Activated T-helper 17 cell treated with anti-CD3 and anti-CD28 coated beads, Interleukin-2, amount 50 U/mL, for 72 hours (primary cell): ENCODE measurements at places on chromosomes 11 and 22.

- ATAC-seq, result no peak
These were observed 279.4 kb upstream of the PDGFD start for GRCh38 chr11:104443387-104443786.

DNA sequence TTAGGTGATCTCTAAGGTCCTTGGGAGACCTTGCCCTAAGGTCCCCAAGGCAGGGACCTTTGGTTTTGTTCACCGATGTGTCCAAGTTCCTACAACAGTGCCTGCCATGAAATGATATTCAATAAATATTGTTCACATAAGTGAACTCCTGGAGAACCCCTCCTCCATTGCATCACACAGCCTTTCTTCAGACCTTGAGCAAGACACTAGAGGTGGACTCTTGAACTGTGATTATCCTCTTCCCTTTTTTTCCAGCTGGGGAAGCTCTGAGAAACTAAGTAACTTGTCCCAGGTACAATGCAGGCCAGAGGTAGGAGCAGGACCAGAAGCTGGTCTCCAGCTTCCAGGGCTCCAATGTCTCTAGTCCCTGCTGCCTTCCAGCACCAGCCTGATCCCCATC lies 76.6 kb upstream of the LMO1 start:
- ATAC-seq, result no peak

DNA sequence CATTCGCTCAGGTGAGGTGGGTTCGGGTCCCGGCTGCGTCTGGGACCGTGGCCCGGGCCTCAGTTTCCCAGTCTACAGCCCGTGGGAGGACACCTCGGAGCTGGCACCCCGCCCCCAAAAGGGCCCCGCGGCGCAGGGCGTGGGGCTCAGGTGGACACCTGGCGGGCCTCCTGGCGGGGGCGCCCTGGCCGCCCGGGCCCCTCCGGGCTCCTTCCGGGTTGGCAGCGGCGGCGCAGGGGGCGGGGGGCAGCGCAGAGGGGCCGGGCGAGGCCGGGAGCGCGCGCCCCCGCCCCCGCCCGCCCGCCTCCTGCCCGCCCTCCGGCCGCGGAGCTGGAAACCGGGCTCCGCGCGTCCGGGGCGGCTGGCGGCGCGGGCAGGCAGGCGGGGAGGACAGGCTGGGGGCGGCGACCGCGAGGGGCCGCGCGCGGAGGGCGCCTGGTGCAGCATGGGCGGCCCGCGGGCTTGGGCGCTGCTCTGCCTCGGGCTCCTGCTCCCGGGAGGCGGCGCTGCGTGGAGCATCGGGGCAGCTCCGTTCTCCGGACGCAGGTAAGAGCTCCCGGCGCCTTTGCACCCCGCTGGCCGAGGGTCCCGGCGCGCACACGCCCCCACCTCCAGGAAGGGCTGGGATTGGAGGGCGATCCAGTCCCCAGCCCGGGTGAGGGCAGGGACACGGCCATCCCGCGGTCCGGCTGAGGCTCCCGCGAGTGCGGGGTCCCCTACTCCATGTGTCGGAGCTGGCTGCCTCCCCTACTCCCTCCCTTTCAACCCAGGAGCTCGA lies at the start of gene EMID1:
TSS of gene EMID1 (plus strand) at position 303 of the 778 bp plus-strand sequence. CDS start at position 446, 143 bp downstream.
- ATAC-seq, result no peak

DNA sequence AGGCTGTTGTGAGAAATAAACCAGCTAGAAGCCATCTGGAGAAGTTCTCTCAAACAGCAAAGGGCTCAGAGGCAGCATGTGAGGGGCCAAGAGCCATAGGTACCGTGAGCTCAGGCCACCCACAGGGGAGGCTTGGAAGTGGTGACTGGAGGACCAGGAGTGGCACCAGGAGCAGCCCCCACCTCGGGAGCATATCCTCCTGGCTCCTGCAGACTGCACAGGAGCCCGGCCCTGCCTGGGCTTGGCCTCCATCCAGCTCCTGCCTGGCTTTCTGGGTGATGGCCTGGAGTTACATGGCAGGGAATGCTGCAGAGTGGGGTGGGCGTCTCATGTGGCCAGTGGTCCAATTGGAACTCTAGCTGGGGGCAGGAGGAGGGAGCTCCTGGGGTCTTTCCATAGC lies 4.2 kb upstream of the MPPED1 start:
- no peak for ATAC-seq

GRCh38 chr11:30938810-30939209 lies 352.7 kb upstream of the MPPED2 start:
- no peak for ATAC-seq

DNA sequence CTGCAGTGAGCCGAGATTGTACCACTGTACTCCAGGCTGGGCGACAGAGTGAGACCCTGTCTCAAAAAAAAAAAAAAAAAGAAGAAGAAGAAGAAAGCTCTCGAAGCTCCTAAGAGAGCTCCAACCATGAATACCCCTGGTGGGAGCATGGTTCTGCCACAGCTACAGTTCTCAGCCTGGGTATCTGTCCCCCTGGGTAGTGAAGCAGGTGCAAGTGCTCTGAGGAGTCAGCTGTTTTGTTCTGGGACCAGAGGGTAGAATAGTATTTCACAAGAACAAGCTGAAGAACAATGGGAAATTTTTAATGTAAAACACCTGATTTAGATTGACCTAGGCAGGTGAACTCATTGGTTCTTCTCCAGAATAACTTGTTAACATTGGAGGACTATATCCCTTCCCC lies 4.3 kb upstream of the HYOU1 start:
- ATAC-seq, result no peak

DNA sequence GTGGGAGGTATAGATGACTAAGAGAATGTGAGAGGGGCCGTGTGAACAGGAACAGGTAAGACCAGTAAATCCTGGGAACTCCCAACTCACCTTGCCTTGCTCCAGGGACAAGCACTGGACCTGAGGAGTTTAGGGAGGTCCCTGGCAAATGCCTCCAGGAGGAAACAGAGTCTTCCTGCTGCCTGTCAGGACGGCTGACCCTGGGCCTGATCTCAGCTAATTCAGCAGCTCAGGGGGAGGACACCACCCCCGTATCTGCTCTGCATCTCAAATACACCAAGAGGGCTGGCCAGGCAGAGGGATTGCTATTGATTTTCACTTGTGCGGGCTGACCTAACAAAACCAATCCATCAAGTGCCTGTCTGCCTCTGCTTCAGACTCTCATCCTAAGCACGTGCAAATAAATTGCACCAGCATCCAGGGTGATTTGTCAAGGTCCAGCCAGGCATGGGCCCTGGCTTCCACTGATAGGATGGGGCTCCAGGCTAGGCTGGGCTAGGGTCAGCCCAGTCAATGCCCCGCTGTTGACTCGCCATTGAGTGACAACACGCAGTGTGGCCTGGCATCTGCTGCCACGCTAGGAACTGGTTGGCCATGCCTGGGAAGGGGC lies 20.3 kb downstream of the UQCR10 start:
- no peak for ATAC-seq

DNA sequence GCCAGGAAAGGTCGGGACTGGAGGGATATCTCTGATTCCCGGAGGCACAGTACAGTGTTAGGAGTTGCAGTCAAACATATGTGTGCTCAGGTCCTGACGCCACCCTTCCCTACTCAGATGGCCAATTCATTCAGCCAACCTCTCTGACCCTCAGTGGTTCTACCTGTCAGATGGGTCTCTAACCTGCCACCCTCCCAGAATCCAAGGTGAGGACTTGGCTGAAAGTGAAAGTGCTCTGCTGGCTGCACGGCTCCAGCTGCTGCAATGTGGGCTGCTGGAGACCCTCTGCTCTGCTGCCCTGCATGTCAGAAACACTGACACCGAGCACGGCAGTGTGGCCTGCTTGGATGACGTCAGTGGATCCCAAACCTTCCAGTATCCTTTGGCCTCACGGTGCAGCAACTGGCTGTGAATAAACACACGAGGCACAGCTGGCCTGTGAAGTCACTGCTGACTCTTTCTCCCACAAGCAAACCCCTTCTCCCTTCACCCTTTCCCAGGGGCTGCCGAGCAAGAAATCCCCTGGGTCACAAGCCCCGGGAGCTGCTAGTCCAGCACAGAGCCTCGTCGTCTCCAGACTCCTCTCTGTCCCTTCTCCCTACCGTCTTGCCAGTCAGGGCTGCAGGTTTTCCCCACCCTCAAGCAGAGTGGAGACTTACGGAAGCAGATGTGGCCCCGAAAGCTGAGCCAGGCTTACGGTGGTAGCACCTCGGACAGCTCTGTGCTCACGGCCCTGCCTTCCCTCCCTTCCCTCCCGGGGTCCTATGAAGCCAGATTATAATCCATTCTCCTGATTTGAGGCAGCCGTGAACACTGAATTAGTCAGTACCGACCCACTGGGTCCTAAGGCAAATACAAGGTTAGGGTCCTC lies 24.3 kb downstream of the KIAA0930 start:
- no peak for ATAC-seq

DNA sequence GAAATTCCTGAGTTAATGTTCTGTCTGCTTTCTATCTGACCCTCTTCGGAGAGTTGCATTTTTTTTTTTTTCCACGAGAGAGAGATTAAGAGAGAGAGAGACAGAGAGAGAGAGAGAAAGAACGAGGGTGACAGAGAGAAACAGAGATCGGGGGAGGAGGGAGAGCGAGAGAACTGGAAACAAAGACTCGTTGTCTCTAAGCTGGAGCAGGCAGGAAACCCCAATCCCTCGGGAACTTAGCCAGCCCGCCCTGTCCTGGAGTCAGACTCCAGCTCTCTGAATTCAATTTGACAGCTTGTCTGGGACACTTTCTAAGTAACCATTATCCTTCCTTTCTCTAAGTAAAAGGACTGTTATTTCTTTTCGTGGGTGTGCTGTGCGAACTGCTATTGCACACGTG lies 76.9 kb downstream of the KCNJ1 start:
- no peak for ATAC-seq

DNA sequence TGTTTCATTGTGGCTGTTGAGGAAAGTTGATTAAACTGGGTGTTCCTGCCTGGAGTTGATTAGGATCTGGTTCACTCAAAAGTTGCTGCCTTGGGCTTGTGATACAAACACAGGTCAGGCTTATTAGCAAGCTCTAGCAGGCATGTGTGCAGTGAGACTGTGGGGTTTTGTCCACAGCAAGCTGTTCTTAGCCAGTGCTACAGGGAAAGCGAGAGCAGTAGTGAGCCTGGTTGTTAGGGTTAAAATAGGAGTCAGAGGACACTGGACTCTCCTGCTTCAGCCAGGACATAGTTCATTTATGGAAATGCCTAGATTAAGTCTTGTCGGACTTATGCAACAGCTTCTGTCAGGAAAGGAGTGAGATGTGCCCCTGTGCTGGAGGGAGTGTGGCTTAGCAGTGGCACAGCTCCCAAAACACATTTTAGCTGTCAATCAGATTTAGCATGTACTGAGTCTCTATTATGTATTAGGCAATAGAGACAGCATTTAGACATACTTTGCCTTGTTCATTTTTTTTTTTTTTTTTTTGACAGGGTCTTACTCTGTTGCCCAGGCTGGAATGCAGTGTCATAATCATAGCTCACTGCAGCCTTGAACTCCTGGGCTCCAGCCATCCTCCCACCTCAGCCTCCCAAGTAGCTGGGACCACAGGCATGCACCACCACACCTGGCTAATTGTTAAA lies 8.7 kb downstream of the SNRPD3 start:
- no peak for ATAC-seq

DNA sequence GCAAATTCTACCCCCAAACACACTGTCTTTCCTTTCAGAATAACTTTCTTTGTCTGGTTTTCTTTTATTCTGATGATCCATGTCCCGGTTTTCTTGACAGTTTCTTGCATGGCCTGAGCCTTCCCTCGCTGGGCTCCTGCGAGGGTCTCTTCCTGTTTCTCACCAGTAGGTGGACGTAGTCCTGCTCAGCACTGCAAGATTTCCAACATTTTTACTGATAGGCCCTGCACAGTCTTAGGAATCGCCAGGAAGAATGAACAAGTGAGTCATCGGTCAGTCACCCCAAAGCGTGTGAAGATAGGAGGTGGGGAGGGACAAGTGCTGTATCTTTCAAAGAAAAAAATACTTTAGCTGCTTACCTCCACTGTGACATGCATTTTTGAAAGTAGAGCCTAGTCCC lies 16.9 kb upstream of the KIRREL3 start:
- ATAC-seq, result no peak

DNA sequence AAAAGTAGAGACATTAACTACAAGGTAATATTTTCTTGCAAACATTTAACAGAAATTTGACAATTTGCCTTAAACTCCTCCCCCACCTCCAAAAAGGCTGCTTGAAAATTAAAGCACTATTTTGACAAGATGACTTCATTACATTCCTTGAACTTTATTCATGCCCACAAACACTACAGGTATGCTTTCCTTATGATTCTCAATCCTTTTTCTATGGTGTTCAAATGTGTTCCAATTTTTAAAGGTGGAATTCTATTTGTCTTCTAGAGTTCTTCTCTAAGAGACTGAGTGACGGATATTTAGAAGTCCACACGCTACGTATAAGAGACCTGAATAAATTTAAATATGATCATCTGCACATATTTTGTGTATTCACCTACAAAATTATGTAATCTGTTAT lies 69.4 kb downstream of the MRTFA start:
- ATAC-seq, result no peak

DNA sequence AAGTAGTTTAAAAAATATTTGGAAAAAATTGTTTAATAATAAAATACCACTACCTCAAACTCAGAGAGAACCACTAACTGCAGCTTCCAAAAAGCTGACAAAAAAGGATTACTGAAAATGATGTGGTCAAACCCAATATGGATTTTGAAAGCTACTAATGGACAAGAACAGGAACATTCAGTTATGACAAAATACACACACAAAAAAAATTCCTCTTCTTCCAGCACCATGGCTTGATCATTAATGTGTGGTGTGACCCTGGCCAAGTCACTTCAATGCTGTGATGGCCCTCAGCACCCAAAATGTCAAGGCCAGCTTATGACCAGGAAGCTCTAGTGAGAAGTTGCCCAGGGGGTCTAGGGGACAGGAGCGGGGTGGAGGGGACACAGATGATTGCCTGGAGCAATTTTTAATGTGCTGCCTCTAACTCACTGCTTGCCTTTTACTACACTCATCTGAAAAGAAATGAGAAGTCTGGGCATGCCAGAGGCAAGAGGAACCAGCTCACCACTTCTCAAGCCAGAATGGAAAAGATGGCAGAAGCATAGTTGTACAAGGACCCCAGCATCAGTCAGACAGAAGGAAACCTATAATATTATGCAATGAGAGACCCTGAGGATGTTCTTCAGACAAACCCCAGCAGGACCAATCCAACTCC lies 2.2 kb downstream of the SMCO4 start:
- no peak for ATAC-seq

DNA sequence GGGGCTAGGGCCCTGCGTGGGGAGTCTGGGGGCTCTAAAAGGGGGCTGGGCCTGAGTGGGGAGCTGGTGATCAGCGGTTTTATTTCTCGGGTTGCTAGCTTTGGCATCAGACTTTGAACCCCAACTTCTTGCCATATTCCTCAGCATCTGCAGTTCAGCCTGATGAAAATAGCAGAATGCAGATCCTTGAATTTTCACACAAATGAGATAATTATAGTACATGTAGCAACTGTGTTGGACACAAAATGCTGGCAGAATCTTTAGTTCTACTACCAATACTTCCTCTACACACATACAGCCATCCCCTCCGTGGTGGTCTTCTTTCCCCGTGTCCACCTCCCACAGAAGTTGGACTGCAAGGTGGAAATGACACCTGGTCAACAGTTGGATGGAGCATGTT lies 1.5 kb downstream of the ZC3H7B start:
- ATAC-seq, result no peak

- no peak for ATAC-seq
These were observed 761.1 kb downstream of the BRD1 start for GRCh38 chr22:49066619-49067018.
